ENCODE measurements at places on chromosomes 2 and 18.
A peak's percentile ranks its signal among the peaks of the same experiment; 100 is the strongest.

GRCh38 chr2:214310319-214310718 lies 100.5 kb upstream of the VWC2L start:
- no peak for DNase-seq
- no peak overlapping the region for H3K4me3 ChIP-seq
- no peak overlapping the region for H3K27ac ChIP-seq
- no peaks in the 10 kb centered on the region for H3K27me3 ChIP-seq
- no peaks in the 10 kb centered on the region for H3K36me3 ChIP-seq

GRCh38 chr2:45233301-45233700 lies 224.0 kb upstream of the SIX2 start:
- no peak overlapping the region for H3K4me3 ChIP-seq
- no peaks in the 10 kb centered on the region for H3K36me3 ChIP-seq
- H3K27ac ChIP-seq: no peak overlapping the region
- no peaks in the 10 kb centered on the region for H3K27me3 ChIP-seq

DNA sequence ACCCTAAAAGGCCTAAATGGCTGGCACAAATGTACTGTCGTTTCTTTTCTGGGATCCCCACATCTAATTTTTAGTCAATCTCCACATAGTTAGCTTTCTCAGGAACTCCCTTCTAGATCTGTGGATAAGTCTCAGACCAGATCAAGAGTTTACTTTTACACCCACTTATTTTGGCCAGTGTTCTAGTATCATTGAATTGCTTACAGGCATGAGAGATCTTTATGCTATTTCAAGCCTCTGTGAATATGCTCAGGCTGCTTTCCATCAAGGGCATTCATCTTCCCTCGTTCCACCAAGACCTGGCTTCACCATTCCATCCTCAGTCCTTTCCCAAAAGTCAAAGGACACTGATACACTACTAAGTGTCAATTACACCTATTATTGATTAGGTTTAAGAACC lies 27.8 kb upstream of the SCN1A start:
- H3K4me3 ChIP-seq: no peak overlapping the region
- H3K27ac ChIP-seq: no peak overlapping the region
- no peaks in the 10 kb centered on the region for H3K27me3 ChIP-seq
- DNase-seq: no peak
- H3K4me1 ChIP-seq: peaks cover 4% of the 10 kb centered on the region

DNA sequence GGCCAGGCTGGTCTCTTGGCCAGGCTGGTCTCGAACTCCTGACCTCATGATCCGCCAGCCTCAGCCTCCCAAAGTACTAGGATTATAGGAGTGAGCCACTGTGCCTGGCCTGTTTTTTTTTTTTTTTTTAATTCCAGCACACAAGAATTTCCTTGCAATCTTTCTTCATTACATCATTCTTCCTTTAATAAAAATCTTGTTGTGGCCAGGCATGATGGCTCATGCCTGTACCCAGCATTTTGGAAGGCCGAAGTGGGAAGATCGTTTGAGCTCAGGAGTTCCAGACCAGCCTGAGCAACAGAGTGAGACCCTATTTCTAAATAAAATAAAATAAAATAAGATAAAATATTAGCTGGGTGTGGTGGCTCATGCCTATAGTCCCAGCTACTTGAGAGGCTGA lies 21.4 kb upstream of the PLEKHM3 start:
- H3K27me3 ChIP-seq: no peaks in the 10 kb centered on the region
- no peak for DNase-seq
- no peak overlapping the region for H3K4me3 ChIP-seq
- no peak overlapping the region for H3K27ac ChIP-seq
- H3K4me1 ChIP-seq: peaks cover 23% of the 10 kb centered on the region

- no peaks in the 10 kb centered on the region for H3K36me3 ChIP-seq
- peaks cover 7% of the 10 kb centered on the region for H3K4me1 ChIP-seq
- H3K27me3 ChIP-seq: no peaks in the 10 kb centered on the region
- H3K4me3 ChIP-seq: no peak overlapping the region
These were observed 8.7 kb upstream of the CHMP1B start for GRCh38 chr18:11842562-11842961.

DNA sequence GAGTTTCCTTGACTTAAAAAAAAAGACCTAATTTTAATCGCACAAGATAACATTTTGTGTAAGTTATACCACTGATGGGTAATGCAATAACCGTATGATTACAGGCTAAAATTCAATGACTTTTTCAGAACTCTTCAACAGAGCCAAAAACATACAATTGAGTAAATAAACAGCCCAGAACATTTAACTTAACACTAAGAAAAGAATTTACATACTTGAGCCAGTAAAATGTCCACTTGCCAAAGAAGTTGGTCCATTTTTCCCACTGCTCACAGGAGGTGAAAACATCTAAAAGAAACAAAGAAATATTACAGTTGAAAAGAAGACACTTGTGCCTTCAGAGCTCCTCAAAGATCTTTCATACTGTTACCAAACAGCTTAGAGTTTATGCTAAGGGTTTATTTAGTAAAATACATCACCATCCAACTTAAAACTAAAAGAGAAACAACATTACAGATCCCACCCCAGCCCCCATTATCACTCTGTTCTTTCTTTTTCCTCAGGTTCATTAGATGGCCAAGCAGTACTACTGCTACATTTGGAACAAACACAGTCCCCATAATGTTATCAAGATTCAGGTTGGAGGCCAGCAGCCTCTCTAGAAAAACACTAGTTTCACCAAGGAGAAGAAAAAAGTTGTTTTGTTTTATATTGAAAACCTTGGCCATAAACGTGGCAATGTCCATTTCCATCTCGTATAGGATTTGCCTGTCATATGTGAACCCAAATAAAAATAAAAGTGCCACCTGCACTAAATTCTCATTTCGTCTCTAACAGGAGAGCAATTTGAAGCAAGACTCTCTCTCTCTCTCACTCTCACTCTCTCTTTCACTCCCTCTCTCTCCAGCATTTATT lies 2.7 kb downstream of the TCF4 start:
- peak overlapping the region; percentile 76 for H3K4me3 ChIP-seq
- peaks cover 63% of the 10 kb centered on the region for H3K4me1 ChIP-seq
- peak overlapping the region; percentile 98 for H3K27ac ChIP-seq

- H3K27ac ChIP-seq: no peak overlapping the region
- no peak overlapping the region for H3K4me3 ChIP-seq
These were observed 256.9 kb upstream of the DDX18 start for GRCh38 chr2:117557626-117558025.

GRCh38 chr2:27702302-27702701 lies 38.6 kb downstream of the SLC4A1AP start:
- H3K4me3 ChIP-seq: no peak overlapping the region
- H3K4me1 ChIP-seq: no peaks in the 10 kb centered on the region
- H3K27ac ChIP-seq: no peak overlapping the region

- H3K4me1 ChIP-seq: peaks cover 21% of the 10 kb centered on the region
- no peak overlapping the region for H3K27ac ChIP-seq
- H3K27me3 ChIP-seq: no peaks in the 10 kb centered on the region
- no peaks in the 10 kb centered on the region for H3K36me3 ChIP-seq
- DNase-seq: no peak
These were observed 298.2 kb downstream of the CDCA7 start for GRCh38 chr2:173652767-173653431.

DNA sequence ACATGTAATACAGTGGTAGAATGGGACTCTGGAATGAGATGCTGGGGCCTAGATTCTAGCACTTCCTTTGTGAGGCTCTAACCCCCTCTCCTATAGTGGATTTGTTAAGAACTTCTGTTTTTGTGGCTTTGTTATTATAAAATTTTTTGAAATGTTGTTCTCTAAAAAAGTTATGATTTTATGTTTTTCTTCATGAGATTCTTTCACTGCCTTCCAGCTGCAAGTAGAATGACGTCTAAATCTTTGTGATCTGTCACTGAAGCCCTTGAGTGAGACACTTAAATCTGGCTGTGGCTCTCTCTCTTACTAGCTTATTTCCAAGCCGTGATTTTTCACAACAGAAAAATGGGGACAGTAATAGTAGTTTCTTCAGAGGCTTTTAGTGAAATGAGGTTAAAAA lies 1.6 kb downstream of the CASP8 start:
- no peak for DNase-seq
- no peak overlapping the region for H3K27ac ChIP-seq
- H3K4me3 ChIP-seq: no peak overlapping the region

DNA sequence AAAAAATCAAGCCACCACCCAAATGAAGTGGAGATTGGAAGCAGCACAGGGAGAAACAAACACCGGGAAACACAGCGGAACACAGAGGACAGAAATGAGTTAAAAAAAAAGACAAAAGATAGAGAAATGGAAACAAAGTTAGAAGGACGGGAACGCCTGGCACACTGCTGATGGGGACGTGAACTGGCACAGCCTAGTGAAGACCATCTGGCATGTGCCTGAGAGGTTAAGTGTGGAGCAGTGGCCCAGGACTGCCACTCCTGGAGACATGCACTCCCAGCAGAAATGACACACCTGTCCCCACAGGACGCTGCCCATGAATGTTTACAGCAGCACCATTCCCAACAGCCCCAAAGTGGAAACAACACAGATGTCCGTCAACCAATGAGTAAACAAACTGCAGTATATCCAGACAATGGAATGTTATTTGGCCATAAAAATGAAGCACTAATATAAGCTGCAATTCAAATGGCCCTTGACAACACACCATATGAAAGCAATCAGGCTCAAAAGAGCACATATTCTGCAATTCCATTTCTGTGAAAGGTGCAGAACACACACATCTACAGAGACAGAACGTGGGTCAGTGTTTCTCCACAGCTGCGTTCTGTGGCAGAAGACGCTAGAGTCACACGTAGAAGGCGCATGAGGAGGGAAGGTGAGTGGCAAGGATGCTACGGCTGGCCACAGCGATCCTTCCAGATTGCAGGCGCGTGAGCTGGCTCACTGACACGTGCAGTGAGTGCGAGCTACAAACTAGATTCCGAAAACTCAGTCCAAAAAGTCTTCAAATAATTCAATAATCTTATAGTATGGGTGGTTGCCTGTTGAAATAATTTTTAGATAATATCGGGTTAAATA lies 24.6 kb downstream of the THAP4 start:
- no peak overlapping the region for H3K4me3 ChIP-seq
- peaks cover 26% of the 10 kb centered on the region for H3K4me1 ChIP-seq
- H3K36me3 ChIP-seq: peaks cover 4% of the 10 kb centered on the region
- DNase-seq: no peak
- H3K27ac ChIP-seq: peak overlapping the region; percentile 85

Data from WTC11 (cell line).